ENCODE measurements at places on chromosomes 6 and 20.

- DNase-seq: no peak
Measured at GRCh38 chr6:95240514-95240913, 336.8 kb upstream of the MANEA start.

DNA sequence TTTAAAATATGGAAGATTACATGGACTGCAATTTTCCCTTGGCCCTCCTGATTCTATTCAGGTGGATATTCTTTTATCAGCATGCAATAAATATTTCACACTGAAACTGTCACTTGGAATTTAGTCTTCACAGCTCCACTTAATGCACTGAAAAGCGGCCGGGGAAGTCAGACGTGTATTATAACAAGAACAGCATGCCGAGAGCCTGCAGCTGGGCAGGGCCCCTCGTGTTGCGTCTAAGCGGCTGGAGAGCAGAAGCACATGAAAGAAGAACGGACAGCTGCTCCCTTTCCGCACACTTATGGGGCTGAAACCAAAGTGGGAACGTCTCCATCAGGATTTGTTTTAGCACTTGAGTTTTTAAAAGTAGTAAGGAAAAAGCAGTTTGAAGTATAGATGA lies 57.2 kb downstream of the LYRM4 start:
- no peak for DNase-seq

DNA sequence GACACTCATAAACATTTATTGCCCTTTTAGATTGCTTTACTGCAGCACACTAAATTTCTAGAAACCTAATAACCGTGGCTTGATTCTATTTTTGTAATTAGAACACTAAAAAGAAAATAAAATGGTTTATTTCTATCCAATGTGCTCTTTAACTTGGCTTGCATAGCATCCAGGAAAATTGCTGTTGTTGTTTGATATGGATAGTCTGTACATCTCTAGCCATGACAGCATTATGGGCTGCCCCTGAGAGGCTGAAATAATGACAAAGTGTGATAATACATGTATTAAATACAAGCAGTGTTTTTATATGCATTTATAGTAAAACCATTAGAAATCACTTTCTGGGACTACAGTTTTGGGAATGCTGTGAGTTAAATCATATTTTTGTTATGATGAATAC lies 472.5 kb downstream of the EPM2A start:
- DNase-seq: no peak

DNA sequence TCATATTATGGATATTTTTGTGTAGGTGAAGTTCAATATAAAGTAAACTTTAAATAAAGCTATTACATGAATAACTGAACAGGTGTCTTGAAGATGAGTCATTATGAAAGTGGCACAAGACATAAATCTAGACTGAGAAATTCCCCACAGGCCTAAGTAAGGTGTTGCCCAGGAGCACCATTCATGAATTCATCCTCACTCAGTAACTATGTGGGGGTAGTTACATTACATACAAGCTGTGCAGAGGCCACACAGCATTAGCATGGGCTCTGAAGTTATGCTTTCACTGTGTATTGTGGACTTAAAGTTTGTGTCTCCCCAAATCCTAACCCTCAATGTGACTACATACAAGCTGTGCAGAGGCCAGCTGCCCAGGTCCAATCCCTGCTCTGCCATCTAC lies 65.9 kb downstream of the BCAS1 start:
- no peak for DNase-seq

- no peak for DNase-seq
Measured at GRCh38 chr6:14280766-14281293, 163.3 kb downstream of the CD83 start.

All from suppressor macrophage treated with lipopolysaccharide for 4 hours (primary cell).